ENCODE measurements at places on chromosomes 5 and 9.

DNA sequence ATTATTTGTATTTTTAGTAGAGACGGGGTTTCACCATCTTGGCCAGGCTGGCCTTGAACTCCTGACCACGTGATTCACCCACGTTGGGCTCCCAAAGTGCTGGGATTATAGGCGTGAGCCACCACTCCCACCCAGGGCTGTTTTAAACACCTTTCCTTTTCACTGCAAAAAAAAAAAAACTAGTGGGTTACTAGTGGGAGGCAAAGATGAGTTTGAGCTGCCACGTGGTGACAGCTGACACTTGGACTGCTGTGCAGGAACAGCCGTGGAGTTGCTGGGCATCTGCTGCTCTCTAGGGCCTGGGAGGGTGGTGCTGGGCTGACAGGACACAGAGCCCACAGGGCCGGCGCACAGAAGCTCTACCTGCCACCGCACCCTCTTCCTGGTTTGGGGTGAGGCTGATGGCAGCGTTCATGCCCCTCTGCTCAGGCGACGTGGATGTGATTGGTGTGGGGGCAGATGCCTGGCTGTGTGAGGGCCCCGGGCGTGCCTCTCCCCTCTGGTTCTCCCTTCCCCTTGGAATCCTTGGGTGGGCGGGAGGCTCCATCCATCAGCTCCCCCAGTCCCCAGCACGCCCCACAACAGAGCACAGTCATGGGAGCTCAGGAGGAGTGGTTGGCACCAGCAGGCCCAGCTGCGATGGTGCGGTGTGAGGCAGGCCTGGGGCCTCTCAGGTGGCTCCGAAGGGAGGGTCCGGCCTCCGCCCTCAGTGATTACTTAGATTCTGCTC lies 16.9 kb downstream of the RABL6 start:
- no peak for DNase-seq

GRCh38 chr9:131416509-131416908 lies 22.6 kb downstream of the PRRC2B start:
- no peak for DNase-seq

DNA sequence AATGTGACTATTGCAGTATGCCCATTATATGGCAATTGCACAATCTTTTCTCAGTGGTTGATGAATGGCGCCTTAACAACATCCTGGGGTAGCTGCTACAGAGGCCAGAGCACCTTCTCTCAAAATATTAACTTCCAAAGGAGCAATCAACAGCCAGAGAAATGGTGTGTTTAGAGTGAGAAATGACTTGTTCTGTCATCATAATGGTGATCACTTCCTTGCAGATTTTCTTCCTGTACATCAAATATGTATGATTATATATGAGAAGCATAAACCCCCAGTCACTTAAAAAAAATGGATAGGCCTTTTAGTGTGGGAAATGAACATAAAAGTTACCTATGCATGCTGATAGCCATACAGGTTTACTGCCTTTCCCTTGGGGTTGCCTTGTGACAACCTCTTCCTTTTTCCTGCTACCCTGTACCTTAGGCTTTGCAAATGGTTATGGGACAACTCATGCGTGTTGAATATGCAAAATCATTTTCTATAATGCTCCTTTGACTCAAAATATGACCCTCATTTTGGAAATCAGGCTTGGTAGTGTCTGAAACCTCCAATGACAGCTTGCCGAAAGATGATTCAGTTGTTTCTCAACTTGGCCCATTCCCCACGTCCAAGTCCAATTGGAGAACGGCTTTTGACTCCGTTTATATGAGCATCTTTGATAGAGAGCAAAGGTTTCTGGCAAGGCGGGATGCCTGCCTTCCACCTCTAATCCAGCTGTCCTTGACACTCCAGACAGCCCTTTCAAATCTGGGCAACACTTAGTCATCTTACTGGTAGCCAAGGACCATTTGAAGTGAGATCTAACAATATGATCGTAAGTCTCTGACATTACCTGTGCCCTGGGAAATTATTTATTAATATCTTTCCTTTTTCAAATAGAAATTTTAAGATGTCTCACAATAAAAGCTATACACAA lies 69.3 kb downstream of the SLC1A1 start:
- DNase-seq = no peak

- DNase-seq = no peak
Observed at GRCh38 chr5:92704590-92704989, 876.4 kb downstream of the NR2F1-AS1 start.

Data from stimulated activated CD8-positive, alpha-beta memory T cell treated with anti-CD3 and anti-CD28 coated beads, Interleukin-4, amount 100 ng/mL, for 48 hours (primary cell).